ENCODE measurements at places on chromosomes 11 and 22. TPM values are rescaled to one million over a fixed set of nuclear protein-coding genes. Genes with fewer than 3 reads are reported as not detected.

The BEST1 gene
- total RNA-seq: 7.3 TPM

The NCF4 gene
- not detected for total RNA-seq

The TTC9C gene
- 34.0 TPM for total RNA-seq

The TRIM29 gene
- 0.57 TPM for total RNA-seq

The PMM1 gene
- 20.9 TPM for total RNA-seq

The FAM89B gene
- total RNA-seq: 9.1 TPM

The ANGPTL5 gene
- total RNA-seq: under 0.01 TPM
